Skeletal muscle tissue (tissue), 5 donors: ENCODE measurements at places on chromosomes 4 and X. TPM values are rescaled to one million over a fixed set of nuclear protein-coding genes. Genes with fewer than 3 reads are reported as not detected.

ATOH1 gene
- total RNA-seq = not detected

BRCC3 gene
- total RNA-seq = 4.2 TPM

WDFY3 gene
- 100 TPM for total RNA-seq

HOPX gene
- total RNA-seq = 15.7 TPM
